ENCODE measurements at places on chromosomes 11 and 22.

DNA sequence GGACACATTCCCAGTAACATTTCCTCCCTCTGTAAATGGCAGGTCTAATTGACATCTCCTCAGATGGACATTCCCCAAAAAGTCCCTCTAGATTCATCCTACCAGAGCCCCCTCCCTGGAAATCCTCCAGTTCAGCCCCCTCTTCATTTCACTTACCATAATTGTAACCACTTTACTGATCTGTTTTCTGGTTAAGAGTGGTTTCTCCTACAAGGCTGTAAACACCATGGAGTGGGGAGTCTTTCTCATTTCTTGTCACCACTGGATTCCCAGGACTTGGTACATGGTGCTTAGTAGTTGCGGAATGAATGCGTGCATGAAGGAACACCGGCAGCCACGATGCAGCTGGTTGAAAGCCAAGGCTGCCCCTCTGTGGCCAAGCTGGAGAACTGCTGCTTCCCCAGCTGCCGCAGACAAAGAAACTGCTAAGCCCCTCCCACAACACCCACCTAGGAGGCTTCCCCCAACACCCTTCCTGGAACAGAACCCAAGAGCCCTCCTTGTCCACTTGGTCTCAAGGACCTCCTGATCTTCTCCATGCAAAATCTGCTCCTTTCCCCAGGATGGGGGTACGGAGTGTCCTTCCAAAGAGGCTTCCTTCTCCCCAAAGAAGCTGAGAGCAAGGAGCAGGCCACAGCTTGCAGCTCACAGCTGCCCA is 18.6 kb upstream of the SCARF2 start:
- peak; percentile 71 for DNase-seq

DNA sequence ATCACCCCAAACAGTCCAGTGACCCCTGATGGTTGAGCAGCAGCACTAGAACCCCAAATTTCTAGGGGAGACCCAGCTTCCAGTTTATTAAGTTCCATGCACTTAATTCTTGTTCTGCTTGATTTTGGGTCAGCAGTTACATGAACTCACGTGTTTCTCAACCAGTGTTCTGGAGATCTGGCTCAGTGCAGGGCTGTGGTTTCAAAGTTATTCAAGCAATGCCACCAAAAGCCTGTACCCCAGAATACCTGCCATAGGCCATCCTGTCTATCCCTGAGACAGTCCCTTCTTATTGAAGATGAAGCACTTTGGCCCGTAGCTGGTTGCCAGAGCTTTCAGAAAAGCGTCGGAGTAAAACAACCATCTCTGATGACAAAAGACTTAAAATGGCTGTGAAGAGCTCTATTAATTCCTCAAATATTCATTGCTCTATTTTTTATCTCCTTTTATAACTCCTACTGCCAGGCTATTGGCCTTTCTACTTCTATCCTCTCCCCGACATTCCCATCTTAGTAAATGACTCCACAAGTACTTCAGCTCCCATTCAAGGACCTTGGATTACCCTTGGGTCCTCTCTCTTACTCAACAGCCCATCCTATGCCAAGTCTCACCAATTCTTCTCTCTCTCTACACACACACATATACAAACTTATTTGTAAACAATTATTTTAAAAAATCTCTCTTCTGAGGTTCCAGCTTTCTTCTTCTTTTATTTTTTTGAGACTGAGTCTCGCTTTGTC is 18.0 kb upstream of the VPREB1 start:
- no peak for DNase-seq

DNA sequence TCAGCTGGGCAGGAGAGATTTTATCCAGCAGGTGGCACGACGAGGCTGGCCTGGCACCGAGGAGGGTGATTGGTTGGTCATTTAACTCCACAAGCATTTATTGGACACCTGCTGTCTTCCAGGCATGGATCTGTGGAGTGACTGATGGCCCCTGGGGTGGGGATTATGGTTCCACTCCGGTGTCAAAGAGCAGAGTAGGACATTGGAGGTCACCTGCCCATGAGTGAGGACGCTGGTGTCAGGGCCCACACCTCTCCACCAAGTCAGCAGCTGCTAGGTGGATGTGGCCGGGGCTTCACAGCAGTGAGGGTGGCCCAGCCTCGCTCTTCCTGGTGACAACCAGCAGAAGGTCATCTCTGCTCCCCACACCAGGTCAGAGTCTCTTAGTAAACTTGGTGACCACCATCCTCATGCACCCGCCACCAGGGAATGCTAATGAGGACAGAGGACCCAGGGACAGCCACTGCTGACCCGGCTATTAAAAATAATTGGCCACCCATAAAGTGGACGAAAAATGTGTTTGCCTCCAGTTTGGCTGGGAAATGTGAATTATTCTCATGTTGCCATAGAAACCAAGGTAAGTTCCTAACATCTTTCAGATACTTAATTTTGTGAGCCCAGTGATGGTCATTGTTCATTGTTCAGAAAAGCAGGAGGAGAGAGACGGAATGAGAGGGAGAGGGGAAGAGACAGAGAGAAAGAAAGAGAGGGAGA is 428.7 kb downstream of the TBC1D22A start:
- no peak for DNase-seq

- no peak for DNase-seq
Observed at GRCh38 chr11:74989260-74989638, 516 bp downstream of the NEU3 start.

DNA sequence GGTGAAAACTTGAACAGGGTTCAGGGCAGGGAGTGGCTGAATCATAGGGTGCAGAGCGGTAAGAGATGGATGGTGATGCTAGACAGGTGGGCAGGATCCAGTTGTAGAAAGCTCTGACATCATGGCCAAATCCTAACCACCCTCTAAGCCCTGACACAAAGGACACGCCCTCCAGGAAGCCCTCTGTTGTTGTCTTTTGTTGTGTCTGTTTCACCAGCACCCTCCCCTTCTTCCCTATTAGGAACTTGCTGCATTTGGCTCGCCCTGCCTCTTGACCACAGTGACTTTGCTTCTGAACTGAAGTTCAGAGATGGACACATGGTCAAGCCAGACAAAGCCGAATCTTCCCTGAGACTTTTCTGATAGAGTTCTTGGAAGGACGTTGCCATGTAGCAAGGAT is 14.2 kb upstream of the APOL6 start:
- DNase-seq: no peak

DNA sequence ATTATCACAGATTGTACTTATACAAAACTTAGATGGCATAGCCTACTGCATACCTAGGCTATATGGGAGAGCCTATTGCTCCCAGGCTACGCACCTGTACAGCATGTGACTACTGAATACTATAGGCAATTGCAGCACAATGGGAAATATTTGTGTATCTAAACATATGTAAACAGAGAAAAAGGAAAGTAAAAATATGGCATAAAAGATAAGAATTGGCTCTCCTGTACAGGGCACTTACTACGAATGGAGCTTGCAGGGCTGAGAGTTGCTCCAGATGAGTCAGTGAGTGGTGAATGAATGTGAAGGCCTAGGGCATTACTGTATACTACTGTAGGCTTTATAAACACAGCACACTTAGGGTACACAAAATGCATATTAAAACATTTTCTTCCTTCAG is 13.2 kb downstream of the APOL6 start:
- DNase-seq: no peak

GRCh38 chr11:41486424-41486823 is 27.0 kb upstream of the LRRC4C start:
- no peak for DNase-seq

- no peak for DNase-seq
Observed at GRCh38 chr11:4672470-4672869, 25.2 kb downstream of the OR51E2 start.

DNA sequence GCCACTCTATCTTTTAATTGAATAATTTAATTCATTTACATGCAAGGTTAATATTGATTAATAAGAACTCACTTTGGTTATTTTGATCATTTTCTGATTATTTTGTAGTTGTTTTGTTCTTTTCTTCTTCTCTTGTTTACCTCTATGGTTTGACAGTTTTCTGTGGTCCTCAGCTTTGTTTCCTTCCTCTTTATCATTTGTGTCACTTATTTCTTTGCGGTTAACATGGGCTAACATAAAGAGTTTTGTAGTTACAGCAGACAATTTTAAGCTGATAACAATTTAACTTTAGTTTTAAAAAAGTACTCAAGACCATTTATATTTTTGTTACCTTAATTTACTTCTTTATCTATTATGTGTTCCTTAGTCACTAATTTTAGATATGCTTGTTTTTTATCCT is 1032.8 kb upstream of the RAG2 start:
- DNase-seq: no peak

DNA sequence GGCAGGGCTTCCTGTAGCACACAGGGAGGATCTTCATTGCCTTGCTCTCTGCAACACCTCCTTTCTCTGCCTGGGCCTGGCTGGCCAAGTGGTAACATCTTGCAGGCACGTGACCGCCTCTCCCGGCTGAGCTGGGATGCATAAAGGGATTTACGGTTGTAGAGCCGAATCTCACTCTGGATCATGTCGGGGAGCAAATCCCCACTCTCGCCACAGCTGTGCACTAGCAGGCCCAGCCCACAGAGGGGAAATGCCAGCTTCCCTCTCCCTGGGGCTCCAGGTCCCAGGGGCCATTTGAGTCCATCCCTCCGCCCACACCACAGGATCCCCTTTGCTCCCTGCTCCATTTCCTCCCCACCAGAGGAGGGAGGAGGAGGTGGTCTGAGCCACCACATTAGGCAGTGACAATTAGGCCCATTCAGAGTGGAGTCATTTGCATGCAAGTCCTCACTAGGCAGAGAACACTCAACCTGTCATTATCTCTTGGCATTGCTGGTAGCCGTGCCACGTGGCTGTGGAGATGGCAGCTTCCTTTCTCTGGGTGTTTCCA is 196.7 kb downstream of the DSCAML1 start:
- DNase-seq: no peak

DNA sequence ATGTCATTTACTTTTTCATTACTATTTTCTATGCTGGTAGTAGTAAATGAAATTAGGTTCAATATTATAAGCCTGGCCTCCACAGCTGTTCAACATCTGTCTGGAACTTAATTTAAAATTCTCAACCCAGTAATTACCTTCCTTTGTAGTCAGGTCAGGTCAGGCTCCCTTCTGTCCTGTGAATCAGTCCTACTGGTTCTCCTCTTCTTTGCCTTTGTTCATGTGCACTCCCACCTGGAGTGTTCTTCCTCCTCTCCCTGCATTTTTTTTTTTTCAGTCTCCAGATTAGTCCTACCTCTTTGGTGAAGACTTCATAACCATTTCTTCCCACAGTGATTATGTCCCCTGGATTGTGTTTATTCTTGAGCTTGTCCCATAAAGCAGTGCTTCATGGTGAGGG is 67.9 kb downstream of the DKK3 start:
- no peak for DNase-seq

GRCh38 chr22:26777156-26777801 is 119.9 kb downstream of the MIAT start:
- DNase-seq: no peak

- no peak for DNase-seq
Observed at GRCh38 chr11:1200611-1201191, 22.2 kb upstream of the MUC5B start.

- no peak for DNase-seq
Observed at GRCh38 chr11:73225001-73225686, 7.1 kb downstream of the P2RY2 start.

DNA sequence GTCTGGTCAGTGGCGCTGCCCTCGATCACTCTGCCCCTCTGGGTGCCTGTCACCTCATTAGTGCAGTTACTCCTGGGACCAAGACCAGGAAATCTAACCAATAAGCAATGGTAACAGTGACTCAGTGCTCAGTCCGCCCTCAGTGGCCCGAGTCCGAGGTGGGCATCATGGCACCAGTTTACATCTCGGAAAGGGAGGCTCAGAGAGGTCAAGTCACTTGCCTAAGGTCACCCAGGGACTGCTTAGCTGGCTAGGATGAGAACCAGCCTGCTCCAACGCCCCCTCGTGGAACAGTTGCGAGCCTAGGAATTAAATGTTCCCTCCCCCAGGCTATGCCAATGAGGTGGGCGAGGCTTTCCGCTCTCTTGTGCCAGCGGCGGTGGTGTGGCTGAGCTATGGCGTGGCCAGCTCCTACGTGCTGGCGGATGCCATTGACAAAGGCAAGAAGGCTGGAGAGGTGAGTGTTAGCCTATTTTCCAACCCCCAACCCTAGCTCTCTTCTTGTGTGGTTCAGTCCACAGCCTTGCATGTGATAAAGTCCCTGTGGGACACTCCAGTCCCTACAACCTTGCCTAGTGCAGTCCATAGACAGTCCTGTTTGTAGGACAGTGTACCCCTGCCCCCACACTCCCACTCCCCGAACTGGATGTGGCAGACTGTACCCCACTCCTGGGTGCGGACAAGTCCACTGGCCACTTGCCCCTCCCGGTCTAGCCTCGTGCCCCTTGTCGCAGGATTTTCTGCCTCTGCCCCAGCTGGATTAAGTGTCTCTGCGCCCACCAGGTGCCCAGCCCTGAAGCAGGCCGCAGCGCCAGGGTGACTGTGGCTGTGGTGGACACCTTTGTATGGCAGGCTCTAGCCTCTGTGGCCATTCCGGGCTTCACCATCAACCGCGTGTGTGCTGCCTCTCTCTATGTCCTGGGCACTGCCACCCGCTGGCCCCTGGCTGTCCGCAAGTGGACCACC is 1.1 kb downstream of the MTFP1 start:
- DNase-seq: peak; percentile 67

DNA sequence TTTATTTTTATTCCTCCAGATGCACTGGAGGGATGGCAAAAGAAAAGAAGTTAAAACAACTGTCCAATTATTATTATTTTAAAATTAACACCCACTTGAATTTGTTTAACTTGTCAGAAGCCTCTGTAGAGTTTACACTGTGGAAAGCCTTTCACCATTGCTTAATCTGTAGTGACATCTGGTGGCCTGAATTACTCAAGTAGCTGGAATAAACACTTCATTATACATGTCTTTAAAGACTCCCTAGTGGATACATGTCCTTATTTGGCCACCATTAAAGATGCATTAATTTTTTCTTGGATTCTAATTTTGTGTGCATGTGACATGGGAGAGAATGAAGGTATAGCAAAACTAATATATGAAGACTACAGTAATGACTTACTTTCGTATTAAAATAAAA is 1496.5 kb downstream of the FAM181B start:
- peak; percentile 13 for DNase-seq

DNA sequence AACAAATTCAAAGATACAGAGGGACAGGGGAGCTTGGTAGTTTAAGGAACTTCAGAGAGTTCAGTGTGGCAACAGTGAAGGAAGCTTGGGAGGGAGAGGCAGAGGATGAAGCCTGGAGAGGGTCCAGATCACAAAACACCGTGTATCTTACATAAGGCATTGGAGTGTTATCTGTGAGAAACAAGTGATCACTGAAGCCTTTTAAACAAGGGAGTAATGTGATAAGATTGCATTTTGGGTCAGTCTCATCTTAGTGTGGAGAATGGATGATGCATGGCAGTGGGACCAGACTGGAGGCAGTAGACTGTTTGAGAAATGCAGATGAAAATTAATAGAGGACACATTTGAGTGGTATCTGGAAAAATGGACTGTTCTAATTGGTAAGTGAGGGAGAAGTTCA is 79.4 kb downstream of the EXT2 start:
- no peak for DNase-seq

Data from right kidney (tissue), 9 donors.